Peyer's patch (tissue), 4 donors: ENCODE measurements at places on chromosomes 6 and 20. TPM values are rescaled to one million over a fixed set of nuclear protein-coding genes. Genes with fewer than 3 reads are reported as not detected.

GRCh38 chr20:8328189-8328588 lies 196.1 kb downstream of the PLCB1 start:
- no peak for DNase-seq
- no peaks in the 10 kb centered on the region for H3K36me3 ChIP-seq
- no peaks in the 10 kb centered on the region for H3K27me3 ChIP-seq
- H3K4me1 ChIP-seq, result no peaks in the 10 kb centered on the region
- H3K4me3 ChIP-seq, result no peak overlapping the region

DNA sequence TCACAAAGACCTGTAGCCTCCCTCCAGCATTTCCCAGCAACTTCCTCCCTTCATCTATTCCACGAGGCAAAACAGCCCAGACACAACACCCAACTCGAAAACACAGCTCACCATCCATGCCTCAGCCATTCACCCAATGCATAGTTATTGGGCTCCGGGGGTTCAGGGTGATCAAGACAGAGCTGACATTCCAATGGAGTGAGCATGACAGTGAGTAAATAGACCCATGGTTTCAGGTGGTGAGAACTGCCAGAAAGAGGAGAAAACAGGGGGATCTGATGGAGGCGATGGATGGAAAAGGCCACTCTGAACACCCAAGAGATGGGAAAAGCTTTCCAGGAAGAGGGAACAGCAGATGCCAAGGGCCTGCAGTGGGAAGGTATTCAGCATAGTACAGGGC lies 5.9 kb downstream of the CASS4 start:
- H3K36me3 ChIP-seq, result no peaks in the 10 kb centered on the region
- no peaks in the 10 kb centered on the region for H3K27me3 ChIP-seq
- no peaks in the 10 kb centered on the region for H3K4me1 ChIP-seq
- H3K27ac ChIP-seq, result peak overlapping the region; percentile 67

GRCh38 chr20:19937651-19938420 lies 79.3 kb upstream of the NAA20 start:
- no peak overlapping the region for H3K27ac ChIP-seq
- H3K27me3 ChIP-seq, result no peaks in the 10 kb centered on the region
- peaks cover 7% of the 10 kb centered on the region for H3K4me1 ChIP-seq
- DNase-seq, result no peak

GRCh38 chr6:145813285-145814034 lies 1.1 kb downstream of the FBXO30 start:
- DNase-seq, result no peak
- no peaks in the 10 kb centered on the region for H3K27me3 ChIP-seq
- no peaks in the 10 kb centered on the region for H3K36me3 ChIP-seq
- H3K4me3 ChIP-seq, result peak overlapping the region; percentile 92

Gene ZBP1
- total RNA-seq, result 14.0 TPM

Gene HFE
- total RNA-seq, result 8.2 TPM

Gene ENPP1
- total RNA-seq, result 5.7 TPM

Gene LHFPL5
- not detected for total RNA-seq
